Naive B cell (primary cell): ENCODE measurements at places on chromosomes 1 and 21.
A peak's percentile ranks its signal among the peaks of the same experiment; 100 is the strongest.

DNA sequence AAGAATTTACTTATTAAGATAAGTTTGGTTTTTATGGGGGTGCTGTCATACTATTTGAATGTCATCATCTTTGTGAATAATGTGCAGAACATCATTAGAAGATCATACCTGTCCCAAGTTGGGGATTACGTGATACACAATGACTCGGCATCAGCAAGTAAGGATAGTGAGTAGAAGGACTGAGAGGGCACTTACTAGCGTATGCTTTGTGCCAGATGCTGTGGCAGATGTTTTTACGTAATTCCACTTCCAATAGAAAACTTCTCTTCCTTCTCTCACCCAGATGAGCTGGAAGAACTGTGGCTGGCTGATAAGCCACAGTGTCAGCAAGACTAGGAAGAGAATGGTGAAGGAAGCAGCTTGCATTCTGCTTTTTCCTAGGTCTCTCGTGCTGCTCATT, 28.1 kb upstream of the TGFB2 start:
- no peak for DNase-seq

DNA sequence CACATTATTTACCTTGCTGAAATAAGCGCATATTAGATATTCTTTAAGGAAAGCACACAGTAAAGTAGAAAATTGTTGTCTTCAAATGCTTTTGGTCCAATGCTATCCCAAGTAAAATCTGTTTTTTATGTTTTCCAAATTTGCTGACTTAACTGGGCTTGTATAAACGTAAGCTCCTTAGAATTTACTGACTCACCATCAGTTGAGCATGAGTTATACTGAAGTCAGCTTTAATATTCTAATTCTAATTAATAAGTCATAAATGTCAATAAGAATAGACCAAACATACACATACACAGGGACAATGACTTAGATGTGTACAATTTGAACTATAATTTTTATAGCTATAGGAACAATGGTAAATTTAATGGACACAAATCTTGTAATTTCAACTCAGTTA, 319.2 kb downstream of the TPR start:
- no peak for DNase-seq

GRCh38 chr21:27817902-27818623, 851.2 kb upstream of the ADAMTS5 start:
- no peak for DNase-seq

DNA sequence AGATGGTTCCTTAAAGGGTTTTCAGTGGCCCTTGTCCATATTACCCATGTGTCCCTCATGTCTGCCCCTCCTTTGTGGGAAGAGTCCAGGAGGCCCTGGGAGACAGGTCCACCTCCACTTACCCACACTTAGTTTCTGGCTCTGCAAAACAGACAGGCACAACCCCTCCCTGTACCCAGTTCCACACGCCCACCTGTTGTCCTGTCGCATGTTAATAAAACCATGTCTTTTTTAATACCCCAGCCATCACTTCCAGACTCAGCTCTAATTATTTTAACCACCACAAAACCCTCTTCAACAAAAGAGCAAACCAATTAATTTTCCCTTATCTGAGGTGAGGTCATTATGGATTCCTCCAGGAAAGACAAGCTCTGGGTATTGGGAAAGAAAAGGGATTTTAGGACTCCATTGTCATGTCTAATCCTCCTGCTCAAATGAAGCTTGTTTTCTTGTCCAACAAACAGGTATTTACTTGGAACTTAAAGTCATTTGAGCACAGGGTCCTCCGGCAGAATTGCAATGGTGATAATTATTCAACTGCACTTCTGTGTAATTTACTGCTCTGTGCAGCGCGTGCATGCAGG, 68.9 kb downstream of the CCDC185 start:
- no peak for DNase-seq

- DNase-seq = no peak
Observed at GRCh38 chr1:213600879-213601278, 386.9 kb upstream of the PROX1 start.

GRCh38 chr1:176857632-176858031, 306.9 kb downstream of the ASTN1 start:
- DNase-seq = no peak

DNA sequence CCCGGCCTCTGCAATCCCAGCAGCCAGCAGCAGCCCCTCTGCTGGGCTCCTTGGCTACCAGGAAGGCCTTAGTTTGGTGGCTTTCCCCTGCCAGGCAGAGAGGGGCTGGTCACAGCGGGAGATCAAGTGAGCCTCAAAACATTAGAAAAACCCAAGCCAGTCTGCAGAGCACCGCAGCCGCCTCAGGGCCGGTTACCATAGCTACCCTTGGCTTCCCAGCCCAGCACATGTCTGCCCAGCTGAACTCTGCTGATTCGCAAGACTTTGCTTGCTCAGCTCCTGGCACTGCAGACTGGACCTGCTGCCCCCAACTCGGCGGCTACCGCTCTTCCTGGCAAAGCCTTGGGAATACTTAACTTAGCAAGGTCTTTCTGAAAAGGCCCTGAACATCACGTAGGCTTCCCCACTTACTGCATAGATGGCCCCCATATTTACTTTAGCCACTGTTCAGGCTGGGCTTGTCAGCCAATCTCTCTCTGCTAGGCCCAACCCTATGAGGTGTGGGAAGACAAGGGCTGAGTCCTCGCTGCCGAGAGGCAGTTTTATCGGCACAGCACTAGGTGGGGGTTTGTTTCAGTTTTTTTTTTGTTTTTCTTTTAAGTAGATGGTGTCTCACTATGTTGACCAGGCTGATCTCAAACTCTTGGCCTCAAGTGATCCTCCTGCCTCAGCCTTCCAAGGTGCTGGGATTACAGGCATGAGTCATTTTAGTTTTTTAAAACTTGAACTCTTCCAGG, 28.6 kb upstream of the PLEKHG5 start:
- no peak for DNase-seq

DNA sequence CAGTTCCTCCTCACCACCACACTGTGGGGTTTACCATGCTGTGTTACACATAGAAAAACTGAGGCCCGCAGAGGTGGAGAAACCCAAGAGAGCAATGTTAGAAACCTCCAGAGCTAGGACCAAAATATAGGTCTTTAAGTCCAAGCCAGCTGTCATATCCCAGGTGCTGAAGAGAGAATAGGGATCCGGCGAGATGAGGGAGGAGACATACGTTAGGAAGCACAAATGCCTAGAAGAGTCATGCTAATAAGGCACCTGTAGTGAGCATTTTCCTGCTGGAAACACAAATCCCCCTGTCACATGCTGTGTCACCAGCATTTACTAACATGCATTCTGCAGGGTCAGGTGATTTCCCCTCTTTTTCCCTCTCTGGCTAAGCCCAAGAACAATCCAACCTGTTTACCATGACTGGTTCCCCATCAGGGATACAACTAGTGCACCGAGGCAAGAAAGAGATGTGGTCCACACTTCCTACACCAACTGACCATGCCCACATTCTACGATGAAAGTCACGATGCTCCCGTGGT, 168.6 kb upstream of the CAMK1G start:
- DNase-seq = no peak

GRCh38 chr1:111476761-111477309, 3.1 kb downstream of the C1orf162 start:
- DNase-seq = peak; percentile 65
